ENCODE measurements at places on chromosomes 13 and 19.
A peak's percentile ranks its signal among the peaks of the same experiment; 100 is the strongest.

DNA sequence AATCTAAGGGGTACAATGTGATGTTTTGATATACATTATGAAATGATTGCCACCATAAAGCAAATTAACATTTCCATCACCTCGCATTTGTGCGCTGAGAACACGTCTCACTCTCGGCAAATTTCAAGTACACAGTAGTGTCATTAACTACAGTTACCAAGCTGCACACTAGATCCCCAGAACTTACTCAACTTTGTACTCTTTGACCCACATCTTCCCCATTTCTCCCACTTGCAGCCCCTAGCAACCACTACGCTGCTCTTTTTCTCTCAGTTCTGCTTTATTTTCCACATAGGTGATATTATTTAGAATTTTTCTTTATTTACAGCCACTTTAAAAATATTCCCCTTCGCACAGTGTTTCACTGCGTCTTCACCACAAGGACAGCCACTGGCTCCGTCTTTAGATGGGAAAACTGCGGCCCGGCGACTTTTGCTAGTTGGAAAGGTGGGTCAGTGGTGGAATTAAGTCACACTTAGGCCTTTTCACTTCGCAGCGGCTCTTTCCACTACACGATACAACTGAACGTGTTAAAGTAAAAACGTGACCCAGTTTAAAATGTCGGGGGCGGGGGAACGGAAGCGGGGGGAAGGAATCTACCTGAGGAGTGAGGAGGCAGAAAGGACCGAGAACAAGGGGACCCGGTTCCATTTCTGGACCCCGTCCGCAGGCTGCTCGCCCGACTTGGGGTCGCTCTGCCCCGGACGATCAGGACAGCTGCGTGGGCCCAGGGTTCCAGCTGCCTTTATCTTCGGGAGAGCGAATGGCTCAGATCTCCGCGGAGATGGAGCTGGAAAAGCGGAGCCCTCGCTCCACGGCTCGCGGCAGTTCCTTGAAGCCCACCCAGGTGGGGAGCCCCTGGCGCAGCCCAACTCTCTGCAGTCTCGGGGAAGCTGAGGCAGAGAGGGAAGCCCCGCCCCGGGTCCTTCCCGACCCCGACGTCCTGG, 486.1 kb downstream of the UQCRFS1 start:
- no peak for DNase-seq

GRCh38 chr13:26951581-26952177, 191.1 kb upstream of the GPR12 start:
- no peak for DNase-seq

- no peak for DNase-seq
Observed at GRCh38 chr13:113176280-113176679, 17.8 kb downstream of the PROZ start.

DNA sequence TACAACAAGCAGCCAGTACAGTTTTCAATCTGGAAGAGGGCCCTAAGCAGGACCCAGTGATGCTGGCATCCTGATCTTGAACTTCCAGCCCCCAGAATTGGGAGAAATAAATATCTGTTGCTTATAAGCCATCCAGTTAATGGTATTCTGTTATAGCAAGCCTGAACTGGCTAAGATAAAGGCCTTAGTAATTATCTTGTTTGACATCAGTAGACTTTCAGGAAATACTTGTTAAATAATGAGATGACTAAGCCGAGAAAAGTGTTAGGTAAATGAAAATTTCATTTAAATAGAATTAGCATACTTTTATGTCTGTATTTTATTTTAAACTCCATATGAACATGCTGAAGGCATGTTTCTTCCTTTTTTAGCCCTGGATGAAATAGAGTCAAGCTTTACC, 188.2 kb downstream of the OLFM4 start:
- DNase-seq, result no peak

DNA sequence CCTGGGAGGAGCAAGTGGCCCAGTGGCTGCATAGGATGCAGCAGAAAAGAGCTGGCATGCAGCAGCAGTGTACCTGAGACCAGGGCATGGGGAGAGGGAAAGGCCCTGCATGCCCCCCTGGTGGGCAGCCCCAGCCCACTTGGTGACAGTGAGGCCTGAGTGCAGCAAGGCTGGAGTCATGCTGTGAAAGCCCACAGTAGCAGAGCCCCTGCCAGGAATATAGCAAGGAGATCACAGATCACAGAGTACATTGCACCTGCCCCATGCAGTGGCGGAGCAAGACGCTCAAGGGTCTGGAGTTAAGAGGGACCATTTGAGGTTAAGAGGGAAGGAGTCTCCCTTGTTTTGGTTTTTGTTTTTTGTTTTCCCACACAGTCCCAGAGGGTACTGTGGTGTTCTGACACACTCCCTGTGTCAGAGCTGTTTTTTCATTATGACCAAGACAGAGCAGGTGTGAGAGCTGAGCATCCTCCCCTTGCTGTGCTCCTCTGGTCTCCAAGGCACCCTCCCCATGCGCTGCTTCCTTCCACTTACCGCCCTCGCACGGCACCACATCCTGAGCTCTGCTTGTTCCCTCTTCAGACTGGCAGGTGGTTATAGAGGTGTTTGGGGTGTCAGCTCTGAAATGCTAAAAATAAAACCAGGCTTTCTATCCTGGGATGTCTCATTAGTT, 85.0 kb upstream of the UBL3 start:
- no peak for DNase-seq

- DNase-seq, result no peak
Observed at GRCh38 chr19:55698256-55698655, 23.2 kb downstream of the EPN1 start.

DNA sequence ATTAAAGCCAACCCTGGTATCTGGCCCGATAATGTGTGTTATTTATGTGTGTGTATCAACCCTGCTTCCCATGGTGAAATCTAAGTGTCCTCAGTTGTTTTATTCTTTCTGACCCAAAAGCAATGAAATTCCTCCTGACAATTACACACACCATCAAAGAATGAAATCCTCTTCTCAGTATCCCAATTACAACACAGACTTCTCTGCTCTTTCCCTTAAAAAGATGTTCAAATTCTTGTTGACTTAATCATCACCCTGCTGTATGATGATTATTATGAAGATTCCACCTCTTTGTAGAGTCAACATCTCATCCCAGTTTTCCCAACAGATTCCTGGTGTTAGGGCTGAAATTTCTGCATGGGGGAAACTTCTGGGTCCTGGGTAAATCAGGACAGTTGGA, 8.9 kb upstream of the TRPC4 start:
- DNase-seq, result no peak

- DNase-seq, result no peak
Observed at GRCh38 chr19:40633207-40633606, 32.0 kb downstream of the LTBP4 start.

GRCh38 chr19:15584541-15585115, 30.4 kb upstream of the CYP4F8 start:
- DNase-seq, result peak; percentile 69

- DNase-seq, result no peak
Observed at GRCh38 chr13:23547000-23547590, 23.1 kb upstream of the TNFRSF19 start.

DNA sequence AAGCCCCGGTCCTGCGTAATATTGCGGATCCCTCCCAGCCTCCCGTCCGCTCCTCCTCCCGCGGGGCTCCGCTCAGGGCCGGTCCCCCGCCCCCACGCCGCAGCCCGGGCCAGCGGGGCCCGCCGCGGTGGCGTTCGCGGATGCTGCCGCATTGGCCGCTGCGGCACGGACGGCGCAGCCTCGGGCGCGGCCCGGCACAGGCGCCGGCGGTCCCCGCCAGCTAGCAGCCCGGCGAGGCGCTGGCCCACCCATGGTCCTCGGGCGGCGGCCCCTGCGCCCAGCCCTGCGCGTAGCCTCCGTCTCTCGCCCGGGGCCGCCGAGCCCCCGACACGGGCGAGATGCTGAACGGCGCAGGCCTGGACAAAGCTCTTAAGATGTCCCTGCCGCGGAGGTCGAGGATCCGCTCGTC, at the start of gene ATP8A2:
Gene ATP8A2, plus strand, starts transcription at position 100 of the 409 bp plus-strand sequence. Its CDS starts 239 bp downstream, at position 339.
- no peak for DNase-seq

DNA sequence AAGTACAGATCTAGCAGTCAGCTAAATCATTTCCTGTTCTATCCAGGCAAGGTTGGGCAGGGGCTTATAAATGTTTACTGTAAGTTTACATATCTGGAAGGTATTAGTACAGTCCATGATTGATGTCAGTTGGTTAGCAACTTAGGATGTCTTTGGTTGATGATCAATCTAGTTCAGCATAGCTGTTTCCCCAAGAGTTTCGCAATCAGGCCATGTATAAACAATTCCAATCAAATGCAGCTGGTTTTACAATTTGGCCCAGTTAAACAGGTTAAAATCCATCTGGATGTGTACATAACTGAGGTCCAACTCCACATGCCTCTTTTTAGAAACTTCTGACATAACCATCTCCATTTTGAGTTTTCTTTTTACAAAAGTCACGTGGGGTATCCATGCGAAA, 6.9 kb downstream of the ZNF221 start:
- DNase-seq, result no peak

- DNase-seq, result no peak
Observed at GRCh38 chr19:19420570-19421298, 15.3 kb downstream of the GATAD2A start.

- DNase-seq, result no peak
Observed at GRCh38 chr13:53200075-53200474, 171.5 kb downstream of the OLFM4 start.

DNA sequence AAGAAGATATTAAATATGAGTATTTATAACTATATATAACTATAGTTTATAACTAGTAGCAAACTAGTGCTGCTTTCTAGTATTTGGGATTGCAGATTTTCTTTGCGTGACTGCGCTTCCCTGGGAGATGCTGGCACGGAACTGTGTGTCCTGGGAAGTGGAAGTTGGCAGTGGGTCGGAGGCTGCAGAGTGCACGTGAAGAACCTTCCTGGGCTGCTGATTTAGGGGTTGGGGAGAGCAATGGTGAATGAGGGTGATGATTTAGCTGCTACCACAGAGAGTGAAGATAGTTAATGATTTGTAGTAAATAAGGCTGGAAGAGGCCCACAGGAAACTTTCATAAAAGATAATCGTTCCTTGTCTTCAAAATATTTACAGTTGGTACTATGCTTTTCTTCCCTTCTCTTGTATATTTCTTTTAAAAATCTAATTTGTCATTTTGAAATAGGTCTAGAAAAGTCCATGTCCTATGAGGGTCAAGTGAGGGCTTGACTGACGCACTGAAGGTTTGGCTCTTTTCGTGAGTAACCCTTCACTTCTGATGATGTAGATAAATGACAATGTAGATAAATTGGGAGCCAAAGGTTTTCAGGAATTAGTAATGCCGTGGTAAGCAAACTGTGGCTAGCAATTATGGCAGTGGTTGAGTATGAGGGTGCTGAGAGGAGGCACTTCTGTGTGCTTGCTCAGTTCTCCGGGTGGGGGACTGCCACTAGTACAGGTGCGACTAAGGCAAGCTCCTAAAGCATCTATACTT, 3.0 kb upstream of the NAA16 start:
- no peak for DNase-seq

DNA sequence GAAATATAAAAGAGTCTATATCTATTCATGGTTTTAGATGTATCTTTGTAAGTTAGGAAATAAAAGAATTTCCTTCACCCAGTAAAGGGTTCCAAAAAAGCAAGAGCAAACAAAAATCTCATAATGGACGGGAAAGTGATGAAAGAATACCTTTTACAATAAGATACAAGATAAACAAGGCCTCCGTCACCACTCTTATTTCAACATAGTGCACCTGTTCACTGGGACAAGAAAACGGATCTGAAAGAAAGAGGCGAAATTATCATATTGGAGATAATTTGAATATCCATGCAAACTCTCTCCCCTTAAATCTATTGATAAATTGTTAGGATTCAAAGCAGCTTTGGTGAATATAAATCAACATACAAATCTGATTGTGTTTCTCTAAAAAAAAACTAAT, 877 bp upstream of the NLRP11 start:
- DNase-seq, result no peak

DNA sequence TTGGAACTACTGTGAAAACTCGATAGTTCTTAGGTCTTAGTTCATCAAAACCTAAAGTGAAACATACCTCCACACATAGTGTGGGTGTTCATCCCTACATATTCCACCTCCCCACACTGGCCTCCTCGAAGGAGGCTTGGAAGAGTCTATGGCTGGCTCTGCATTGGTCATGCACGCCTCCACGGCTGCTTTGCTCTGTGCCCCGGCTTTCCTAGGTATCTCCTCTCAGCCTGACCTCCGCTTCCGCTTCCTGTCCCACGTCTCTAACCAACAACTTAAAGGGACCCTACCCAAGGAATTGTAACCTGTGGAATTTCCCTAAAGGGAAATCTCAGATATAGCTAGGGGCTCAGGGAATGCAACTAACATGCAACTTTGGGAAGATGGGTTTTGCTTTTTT, 79.7 kb upstream of the MBNL2 start:
- DNase-seq, result no peak

All from stimulated activated CD8-positive, alpha-beta memory T cell treated with anti-CD3 and anti-CD28 coated beads, Interleukin-4, amount 100 ng/mL, for 1 hour (primary cell).